Fibroblast of skin of right biceps (primary cell): ENCODE measurements at places on chromosomes 13 and 19.

DNA sequence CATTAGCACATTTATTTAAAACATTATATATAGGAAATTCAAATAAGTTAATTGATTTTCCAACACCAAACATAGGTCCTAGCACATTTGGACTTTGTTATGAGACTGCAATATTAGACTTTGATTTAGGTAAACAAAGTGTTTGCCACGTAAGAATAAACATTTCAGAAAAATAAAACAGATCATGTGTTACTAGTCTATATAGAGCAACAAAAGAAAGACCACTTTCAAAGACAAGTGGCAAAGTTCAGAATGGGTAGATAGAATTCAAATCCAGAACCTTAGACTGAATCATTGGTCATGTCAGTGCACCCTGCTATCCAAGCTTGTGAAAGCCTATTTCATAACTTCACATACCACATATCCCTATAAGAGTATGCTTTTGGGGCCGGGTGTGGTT, 66.7 kb upstream of the PRR20A start:
- DNase-seq = no peak

GRCh38 chr13:36612230-36612629, 61.6 kb upstream of the SERTM1 start:
- no peak for DNase-seq

GRCh38 chr13:53104136-53104535, 75.5 kb downstream of the OLFM4 start:
- peak; percentile 64 for DNase-seq

- DNase-seq = peak; percentile 46
Observed at GRCh38 chr13:66069570-66069969, 1160.6 kb downstream of the PCDH9 start.

DNA sequence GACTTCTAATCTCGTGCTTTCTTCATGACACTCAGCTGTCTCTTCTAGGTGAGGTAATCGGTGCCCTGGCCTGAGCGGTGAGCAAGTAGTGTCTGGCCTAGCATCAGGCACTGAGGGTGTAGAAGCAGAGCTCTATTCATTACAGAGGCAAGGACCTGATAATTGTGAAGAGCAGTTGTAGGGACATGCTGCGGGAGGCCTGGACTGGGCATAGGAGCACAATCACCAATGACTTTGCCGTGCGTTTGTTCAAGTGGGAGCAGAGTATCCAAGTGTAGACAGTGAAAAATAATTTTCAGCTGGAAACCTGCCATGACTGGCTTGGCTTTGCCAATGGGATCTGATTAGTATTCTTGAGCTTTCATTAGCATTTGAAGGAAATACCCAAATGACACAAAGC, 32.1 kb upstream of the DCLK1 start:
- DNase-seq = no peak

DNA sequence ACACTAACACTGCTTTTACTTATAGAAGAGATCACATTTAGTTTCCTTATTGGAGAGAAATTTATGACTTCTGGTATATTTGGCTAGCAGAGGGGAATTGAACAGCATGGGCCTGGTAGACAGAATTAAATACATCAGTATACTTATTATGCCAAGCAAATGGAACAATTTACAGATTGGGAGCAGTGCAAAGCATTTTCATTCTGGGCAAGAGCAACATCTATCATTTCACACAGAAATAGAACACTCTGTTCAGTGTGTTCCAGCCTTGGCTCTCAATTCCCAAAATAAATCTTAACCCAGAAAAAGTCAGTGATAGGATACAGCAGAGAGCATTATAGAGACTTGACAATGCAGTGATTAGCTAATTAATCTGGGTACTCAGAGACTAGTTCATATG, 604.0 kb upstream of the SLITRK6 start:
- DNase-seq = no peak

DNA sequence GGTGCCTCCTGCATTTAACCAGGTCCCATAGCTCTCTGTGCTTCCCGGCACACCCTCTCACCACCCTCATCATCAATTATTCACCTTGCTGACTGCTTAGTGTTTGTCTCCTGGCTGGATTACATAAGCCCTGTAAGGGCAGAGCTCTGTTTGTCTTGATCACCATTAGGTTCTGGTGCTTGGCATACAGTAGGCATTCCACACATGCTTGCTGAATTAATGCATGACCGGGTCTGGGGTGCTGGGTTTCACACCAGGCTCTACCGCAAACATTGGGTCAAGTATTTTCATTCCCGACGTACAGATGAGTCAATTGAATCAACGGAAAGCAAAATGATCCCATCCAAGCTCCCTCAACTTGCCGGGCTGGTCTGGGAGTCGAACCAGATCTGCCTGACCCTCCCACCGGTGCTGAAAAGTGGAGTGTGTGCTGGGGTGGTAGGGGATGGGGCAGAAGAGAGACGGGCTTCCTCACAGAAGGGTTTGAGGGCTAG, 28.5 kb downstream of the VAV1 start:
- peak; percentile 69 for DNase-seq

- no peak for DNase-seq
Observed at GRCh38 chr13:37576601-37577000, 22.0 kb downstream of the POSTN start.

DNA sequence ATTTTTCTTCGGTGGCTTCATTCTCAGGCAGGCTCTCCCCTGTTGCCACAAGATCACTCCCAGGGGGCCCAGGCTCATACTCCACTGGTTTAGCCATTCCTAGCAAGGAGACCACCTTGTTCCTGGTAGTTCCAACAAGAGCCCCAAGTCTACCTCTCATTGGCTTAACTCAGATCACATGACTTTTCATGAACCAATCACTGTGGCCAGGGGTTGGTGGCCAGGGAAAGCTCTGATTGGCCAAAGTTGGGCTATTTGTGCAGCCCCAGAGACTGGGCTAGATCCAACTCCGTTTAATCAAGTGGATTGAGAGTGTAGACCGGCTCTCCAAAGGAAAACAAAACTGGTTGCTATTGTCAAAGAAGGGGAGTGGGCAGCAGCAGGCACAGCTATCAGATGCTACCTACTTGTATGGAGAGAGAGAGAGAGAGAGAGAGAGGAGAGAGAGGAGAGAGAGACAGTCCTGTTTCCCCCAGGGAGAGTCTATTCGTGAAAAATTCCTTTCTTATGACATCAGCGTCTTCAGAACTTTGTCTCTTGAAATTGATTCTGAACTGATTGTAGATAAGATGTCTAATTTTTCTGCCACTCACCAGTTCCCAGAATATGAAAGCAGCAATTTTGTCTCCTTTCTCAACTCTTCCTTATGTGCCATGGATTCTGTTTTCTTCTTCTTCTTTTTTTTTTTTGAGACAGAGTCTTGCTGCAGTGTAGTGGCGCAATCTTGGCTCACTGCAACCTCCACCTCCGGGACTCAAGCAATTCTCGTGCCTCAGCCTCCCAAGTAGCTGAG, 5.9 kb downstream of the CEACAM19 start:
- DNase-seq = peak; percentile 85

- no peak for DNase-seq
Observed at GRCh38 chr19:12783849-12784393, 7.4 kb upstream of the JUNB start.

DNA sequence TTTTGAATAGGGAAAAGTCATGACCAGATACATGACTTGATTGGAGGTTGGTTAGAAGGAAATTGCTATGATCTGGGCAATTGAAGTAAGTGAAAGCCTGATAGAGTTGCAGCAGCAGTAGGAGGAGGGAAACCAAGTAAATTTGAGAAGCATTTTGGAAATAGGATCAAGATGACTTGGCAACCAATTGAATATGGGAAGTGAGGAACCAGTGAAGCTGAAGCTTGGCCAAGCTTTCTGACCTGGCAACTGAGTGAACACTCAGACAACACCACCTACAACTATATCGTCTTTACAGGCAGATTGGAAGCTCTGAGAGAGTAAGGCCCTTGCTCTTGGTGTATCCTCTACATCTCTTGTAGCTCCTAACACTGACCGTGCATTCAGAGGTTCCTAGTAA, 16.2 kb upstream of the KATNAL1 start:
- no peak for DNase-seq

DNA sequence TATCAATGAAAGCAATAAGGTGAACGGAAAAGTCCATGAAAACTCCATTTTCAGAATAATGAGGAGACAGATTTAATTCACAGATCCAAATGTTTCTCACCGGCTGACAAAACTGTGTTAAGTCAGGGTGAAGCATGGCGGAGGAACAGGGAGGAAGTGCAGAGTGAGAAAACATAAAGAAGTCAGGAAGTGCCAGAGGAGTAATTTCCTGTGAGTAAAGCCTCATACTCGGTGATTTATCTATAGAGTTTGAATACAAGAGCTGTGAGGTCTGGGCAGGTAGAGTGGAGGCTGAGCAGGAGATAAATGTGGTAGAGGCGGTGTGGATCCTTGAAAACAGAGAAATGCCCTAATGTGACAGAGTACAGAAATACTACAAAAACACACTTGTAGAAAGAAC, 11.4 kb downstream of the CARD8 start:
- DNase-seq = peak; percentile 24

- peak; percentile 31 for DNase-seq
Observed at GRCh38 chr19:3945838-3946237, 13.0 kb downstream of the NMRK2 start.

- DNase-seq = no peak
Observed at GRCh38 chr13:20193162-20193906, 596 bp upstream of the GJB2 start.

GRCh38 chr13:110580800-110581199, 19.3 kb upstream of the RAB20 start:
- peak; percentile 21 for DNase-seq

DNA sequence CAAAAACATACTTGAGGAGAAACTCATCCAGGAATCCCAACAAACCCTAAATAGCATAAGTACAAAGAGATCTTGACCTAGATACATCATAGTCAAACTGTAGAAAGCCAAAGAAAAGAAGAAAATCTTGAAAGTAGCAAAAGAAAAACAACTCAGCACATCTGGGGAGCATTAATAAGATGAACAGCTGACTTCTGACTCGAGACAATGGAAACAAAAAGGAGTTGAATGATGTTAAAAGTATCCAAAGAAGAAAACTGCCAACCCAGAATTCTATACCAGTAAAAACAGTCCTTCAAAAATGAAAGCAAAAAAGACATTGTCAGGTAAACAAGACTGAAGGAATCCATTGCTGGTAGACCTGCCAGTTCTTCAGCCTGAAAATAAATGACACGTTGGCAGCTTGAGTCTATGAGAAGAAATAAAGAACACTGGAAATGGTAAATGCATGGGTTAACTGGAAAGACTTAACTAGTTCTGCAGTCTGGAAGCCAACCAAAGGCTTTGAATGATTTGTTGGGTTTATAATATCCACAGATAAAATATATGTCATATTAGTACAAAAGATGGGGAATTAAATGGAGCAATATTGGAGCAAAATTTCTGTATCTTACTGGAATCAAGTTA, 46.8 kb downstream of the TSSK6 start:
- DNase-seq = no peak

- DNase-seq = no peak
Observed at GRCh38 chr19:10431943-10432735, 11.8 kb downstream of the PDE4A start.

- DNase-seq = peak; percentile 84
Observed at GRCh38 chr13:75685239-75685697, 49.1 kb downstream of the LMO7 start.

DNA sequence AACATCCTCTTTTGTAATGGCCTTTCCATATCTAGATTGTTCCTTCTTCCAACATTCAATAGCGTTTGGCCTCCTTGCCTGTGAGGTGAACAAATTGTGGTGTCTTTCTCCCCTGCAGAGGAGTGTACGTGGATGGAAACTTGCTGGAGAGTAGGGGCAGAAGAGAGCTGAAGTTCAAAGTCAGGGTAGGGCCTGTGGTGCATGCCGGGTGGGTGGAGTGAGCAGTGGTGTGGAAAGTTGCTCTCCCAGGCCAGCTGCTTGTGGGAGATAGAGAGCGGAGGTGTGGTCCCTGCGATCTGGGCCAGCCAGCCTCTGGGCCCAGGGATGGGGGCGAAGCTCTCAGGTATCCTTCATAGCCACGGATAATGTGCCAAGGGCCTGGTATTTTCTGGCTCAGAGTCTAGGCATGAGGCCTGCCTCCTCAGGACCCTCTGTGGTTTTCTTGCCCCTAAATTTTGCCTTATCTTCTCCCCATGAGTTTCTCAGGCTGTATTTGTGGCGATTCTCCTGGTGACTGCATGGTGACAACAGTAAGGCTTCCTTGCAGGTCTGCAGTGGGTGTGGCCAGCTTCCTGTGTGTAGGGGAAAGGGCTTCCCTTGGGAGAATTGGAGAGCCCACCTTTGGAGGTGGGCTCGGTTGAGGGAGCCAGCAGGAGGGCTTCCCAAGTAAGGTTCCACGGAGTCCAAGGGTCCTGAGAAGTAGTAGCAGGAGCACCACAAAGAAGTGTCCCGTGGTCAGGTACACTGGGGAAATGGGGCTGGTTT, 6.7 kb downstream of the RGCC start:
- DNase-seq = no peak

- no peak for DNase-seq
Observed at GRCh38 chr13:107582171-107582570, 633.2 kb downstream of the LIG4 start.

- peak; percentile 48 for DNase-seq
Observed at GRCh38 chr13:111216166-111216960, 101.3 kb downstream of the ARHGEF7 start.

DNA sequence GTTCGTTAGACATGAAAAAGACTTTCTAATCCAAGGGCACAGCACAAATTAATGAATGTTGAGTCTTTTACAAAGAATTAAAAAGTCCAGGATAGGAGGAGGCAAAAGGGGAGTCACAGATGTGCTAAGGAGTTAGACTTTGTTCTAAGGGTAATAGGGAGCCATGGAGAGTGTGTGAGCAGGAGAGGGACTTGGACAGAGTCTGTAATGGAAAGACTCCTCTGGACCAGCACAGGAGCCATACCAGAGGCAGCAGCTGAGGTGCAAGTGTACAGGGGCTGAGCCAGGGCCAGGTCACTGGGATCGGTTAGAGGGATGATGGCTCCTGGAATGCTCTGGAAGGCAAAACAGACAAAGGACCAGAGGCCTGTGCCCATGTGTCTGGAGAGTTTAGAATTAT, 10.5 kb downstream of the GTPBP3 start:
- DNase-seq = no peak

- no peak for DNase-seq
Observed at GRCh38 chr19:13066933-13067807, 35.5 kb downstream of the LYL1 start.

- peak; percentile 38 for DNase-seq
Observed at GRCh38 chr19:18093439-18094161, 4.0 kb upstream of the MAST3 start.

- no peak for DNase-seq
Observed at GRCh38 chr13:46129955-46130618, 25.3 kb upstream of the CPB2 start.

DNA sequence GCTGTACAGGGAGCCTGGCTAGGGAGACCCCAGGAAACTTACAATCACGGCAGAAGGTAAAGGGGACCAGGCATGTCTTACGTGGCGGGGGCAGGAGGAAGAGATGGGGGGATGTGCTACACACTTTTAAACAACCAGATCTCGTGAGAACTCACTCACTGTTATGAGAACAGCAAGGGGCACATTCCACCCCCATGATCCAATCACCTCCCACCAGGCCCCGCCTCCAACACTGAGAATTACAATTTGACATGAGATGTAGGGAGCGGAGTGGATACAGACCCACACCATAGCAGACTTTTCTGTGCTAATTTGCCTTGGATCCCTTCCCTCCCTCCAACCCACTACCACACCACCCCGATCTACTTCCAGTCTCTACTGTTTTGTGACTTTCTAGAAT, 106.7 kb upstream of the PEG3 start:
- no peak for DNase-seq

GRCh38 chr19:49128545-49129237, 9.3 kb downstream of the PPFIA3 start:
- DNase-seq = no peak
